Endothelial cell (in vitro differentiated cells): ENCODE measurements at places on chromosomes 1 and 21.
A peak's percentile ranks its signal among the peaks of the same experiment; 100 is the strongest.

GRCh38 chr1:82586473-82586872 is 785.7 kb downstream of the ADGRL2 start:
- H3K27me3 ChIP-seq = peaks cover 1% of the 10 kb centered on the region
- no peak overlapping the region for H3K27ac ChIP-seq

- DNase-seq = no peak
- no peak overlapping the region for H3K4me3 ChIP-seq
- no peak overlapping the region for H3K27ac ChIP-seq
- H3K36me3 ChIP-seq = peaks cover 23% of the 10 kb centered on the region
- no peaks in the 10 kb centered on the region for H3K4me1 ChIP-seq
Observed at GRCh38 chr1:229531326-229531725, 23.2 kb upstream of the NUP133 start.

DNA sequence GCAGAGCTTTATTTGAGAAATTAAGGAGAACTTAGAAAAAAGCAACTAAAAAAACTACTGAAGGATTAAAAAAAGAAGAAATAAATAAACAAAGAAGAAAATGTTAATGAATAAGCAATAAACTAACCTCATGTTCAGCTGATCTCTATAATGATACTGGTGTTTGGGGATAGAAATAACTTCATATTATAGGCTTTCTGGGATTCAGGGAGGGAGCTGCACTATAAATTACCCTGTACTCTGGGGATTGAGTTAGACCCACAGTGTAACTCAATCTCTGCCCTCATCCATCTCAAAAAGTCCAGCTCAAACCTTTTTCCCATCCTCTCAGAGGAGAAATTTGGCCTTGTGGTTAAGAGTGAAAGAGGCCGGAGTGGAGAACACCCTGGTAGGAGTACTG is 33.8 kb upstream of the CCN1 start:
- DNase-seq = no peak
- H3K4me3 ChIP-seq = no peak overlapping the region
- no peaks in the 10 kb centered on the region for H3K36me3 ChIP-seq
- peaks cover 9% of the 10 kb centered on the region for H3K4me1 ChIP-seq
- H3K27ac ChIP-seq = no peak overlapping the region
- H3K27me3 ChIP-seq = no peaks in the 10 kb centered on the region

GRCh38 chr1:183689762-183690204 is 36.7 kb upstream of the APOBEC4 start:
- no peak overlapping the region for H3K4me3 ChIP-seq
- H3K27me3 ChIP-seq = no peaks in the 10 kb centered on the region
- H3K27ac ChIP-seq = no peak overlapping the region
- DNase-seq = no peak
- peaks cover 3% of the 10 kb centered on the region for H3K4me1 ChIP-seq
- H3K36me3 ChIP-seq = no peaks in the 10 kb centered on the region

DNA sequence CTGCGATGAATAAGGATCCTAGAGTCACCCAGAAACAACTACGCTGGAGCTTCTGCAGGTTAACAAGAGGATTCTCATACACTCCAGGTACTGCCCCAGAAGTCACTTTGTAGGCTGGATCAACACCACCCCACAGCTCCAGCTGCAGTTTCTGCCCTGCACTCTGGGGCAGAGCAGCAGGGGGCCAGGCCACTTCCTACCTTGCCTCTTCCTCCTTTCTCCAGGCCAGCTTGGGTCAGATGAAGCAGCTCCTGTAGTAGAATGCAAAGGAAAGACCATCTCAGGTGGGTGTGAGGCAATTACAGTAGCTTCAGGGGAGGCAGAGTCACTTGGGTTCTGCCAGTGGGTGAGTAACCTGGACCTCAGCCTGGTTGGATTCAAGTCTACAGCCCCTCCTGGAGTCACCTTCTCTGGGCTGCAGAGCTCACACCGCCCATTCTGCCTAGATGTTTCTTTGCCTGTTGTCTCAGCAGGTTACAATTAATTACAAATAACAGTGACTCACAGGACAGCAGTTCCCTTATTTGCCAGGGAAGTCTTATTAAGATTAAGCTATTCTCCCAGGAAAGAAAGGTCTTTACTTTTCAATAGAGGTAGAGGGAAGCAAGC is 24.4 kb upstream of the BCAR3 start:
- no peak overlapping the region for H3K4me3 ChIP-seq
- H3K36me3 ChIP-seq = no peaks in the 10 kb centered on the region
- H3K4me1 ChIP-seq = peaks cover 14% of the 10 kb centered on the region

DNA sequence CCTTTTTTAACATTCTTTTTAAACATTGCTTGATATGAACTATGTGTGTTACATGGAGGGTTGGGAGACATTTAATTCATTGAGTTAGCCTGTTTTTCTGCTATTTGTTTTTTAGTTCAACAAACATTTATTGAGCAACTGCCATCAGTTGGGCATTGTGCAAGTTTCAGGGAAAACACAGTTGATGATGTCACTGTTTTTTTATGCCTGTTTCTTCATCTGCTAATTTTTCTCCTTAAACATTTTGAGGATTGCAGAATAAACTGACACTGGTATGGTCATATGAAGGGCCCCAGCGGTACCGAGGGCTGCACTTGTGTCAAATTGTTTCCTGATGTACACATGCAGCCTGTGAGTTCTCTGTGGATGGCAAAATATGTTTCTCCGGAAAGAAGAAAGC is 253.0 kb downstream of the FGGY start:
- H3K27ac ChIP-seq = no peak overlapping the region
- H3K36me3 ChIP-seq = peaks cover 12% of the 10 kb centered on the region
- peaks cover 2% of the 10 kb centered on the region for H3K27me3 ChIP-seq
- no peak for DNase-seq
- H3K4me1 ChIP-seq = peaks cover 3% of the 10 kb centered on the region
- H3K4me3 ChIP-seq = no peak overlapping the region

DNA sequence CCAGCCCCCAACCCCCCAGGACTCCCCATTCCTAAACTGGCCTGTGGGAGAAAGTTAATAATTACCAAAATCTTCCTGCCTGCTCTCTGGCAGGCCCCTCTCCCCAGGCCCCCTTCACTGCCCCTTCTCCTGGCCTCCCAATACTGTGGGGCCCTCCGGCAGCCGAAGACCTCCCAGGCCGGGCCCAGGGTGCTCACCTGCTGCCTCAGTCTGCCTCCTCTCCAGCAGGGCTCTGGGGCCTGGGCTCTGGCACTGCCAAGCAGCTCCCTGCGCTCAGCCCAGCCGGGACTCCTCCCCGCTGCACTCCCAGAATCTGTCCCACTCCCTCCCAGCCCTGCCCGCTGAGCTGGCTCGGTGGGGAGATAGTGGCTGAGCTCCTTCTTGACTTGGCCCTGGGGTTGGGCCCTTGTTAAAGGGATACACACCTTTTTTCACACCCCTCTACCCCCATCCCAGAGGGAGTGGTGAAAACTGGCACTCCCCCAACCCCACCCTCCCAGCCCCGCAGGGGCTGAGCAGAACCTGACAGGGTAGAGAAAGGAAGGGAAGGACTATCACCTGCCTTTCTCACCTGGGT is at the start of gene S100A16:
Gene S100A16, minus strand, starts transcription at position 383 of the 577 bp plus-strand sequence. CDS start 4,986 bp downstream, outside the sequence.
- H3K36me3 ChIP-seq = peaks cover 8% of the 10 kb centered on the region
- peaks cover 43% of the 10 kb centered on the region for H3K4me1 ChIP-seq
- H3K27me3 ChIP-seq = peaks cover 21% of the 10 kb centered on the region
- H3K27ac ChIP-seq = no peak within 1 kb of the TSS
- no peak within 1 kb of the TSS for H3K4me3 ChIP-seq
- no peak for DNase-seq

- H3K4me3 ChIP-seq = no peak overlapping the region
- H3K36me3 ChIP-seq = no peaks in the 10 kb centered on the region
- H3K4me1 ChIP-seq = no peaks in the 10 kb centered on the region
- no peak overlapping the region for H3K27ac ChIP-seq
- DNase-seq = no peak
- no peaks in the 10 kb centered on the region for H3K27me3 ChIP-seq
Observed at GRCh38 chr1:97412737-97413136, 508.1 kb downstream of the DPYD start.

DNA sequence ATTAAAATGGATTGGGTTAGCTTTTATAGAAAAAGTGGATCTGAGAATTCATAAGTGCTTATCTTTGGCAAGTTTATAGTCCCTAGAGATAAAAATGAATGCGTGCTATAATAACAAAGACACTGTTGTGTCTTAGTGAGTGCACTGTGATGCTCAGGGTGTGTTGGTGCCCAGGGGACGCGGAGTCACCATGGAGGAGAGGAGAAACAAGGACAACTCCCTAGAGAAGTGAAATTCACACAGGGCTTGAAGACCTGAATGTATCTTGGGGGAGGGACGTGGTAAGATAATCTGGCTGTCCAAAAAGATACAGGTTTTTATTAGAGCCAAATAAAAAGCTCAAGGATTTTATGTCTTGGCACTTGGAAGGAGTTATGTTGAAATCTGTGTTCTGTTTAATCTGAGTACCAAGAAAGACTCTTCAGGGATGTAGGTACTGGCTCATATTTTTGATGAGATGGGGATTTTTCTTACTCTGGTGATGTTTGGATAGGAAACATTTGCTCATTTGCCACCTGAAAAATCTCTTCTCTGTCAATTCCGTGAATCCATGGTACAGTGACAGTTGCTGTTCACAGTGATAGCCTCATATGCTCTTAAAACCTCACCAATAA is 9.6 kb downstream of the SMYD2 start:
- peak overlapping the region; percentile 76 for H3K27ac ChIP-seq
- H3K27me3 ChIP-seq = peaks cover 2% of the 10 kb centered on the region
- H3K4me3 ChIP-seq = no peak overlapping the region

DNA sequence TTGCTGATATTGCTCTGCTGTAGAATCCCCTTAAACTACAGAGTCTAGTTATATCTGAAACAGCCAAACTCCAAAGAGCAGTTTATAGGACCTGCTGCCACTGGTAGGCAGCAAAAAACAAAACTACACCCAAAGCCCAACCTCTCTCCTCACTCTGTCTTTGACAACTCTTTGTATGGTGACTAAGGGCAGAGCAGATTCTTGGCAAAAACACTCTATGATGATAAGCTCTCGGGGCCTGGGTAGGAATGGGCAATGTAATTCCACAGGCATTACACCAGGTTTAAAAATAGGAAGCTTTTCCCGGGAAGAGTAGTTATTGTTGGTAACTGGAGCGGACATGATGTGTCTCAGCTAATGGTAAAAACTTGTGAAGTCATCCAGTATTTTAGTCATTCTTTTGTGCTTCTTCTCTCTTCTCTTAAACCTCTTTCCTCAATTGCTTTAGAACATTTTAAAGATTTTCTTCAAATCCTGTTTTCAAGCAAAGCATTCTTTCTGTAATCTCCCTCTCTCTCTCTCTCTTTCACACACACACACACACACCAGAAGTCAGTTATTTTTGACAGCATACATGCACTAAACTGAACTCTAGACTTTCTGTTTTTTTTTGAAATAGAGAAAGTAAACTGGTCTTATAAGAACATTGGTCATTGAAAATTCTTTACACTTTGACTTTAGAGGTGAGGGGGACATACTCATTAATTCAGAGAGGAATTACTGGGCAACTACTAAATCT is 193.5 kb downstream of the PAPPA2 start:
- H3K36me3 ChIP-seq = no peaks in the 10 kb centered on the region
- no peak for DNase-seq

DNA sequence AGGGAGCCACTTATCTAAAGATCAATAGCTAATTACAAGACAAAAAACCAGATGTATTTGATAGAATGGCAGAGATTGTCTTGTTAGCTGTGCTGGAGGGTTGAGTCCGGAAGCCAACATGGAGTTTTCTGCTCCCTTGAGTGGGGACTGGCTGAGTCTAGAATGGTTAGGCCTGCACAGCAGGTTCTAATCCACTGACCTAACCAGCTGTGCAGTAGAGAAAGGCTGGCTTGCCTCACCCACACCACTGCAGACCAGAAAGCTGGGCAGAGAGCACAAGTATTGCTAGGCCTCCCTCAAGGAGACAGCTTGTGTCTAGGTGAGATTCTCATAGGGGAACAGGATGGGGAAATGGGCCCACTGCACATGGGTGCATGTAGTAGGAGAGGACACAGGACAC is 11.7 kb upstream of the GNG12 start:
- peaks cover under 1% of the 10 kb centered on the region for H3K4me1 ChIP-seq
- no peak for DNase-seq
- H3K36me3 ChIP-seq = no peaks in the 10 kb centered on the region
- no peak overlapping the region for H3K27ac ChIP-seq
- H3K27me3 ChIP-seq = peaks cover 2% of the 10 kb centered on the region
- no peak overlapping the region for H3K4me3 ChIP-seq

GRCh38 chr1:40884055-40884795 is 22.1 kb upstream of the CITED4 start:
- H3K4me3 ChIP-seq = peak overlapping the region; percentile 39
